ENCODE measurements at places on chromosomes 2 and 18.

DNA sequence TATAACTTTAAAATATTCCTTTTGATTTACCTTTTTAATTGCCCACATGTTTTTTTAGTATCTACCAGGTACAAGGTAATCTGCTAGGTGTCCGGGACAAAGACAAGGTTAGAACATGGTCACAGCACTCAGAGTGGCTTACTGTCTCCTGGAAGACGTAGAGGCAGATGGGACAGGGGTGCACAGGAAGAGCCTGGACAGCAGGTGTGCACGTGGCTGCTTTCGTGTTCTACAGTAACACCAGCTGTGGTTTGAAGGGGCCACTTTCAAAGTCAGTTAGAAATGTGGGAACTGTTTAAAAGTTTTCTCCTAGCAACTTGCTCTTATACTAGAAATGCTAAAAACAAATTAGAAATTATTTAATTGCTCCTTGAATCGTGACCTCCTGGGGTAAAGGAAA lies 102.9 kb upstream of the ALPP start:
- DNase-seq = no peak

DNA sequence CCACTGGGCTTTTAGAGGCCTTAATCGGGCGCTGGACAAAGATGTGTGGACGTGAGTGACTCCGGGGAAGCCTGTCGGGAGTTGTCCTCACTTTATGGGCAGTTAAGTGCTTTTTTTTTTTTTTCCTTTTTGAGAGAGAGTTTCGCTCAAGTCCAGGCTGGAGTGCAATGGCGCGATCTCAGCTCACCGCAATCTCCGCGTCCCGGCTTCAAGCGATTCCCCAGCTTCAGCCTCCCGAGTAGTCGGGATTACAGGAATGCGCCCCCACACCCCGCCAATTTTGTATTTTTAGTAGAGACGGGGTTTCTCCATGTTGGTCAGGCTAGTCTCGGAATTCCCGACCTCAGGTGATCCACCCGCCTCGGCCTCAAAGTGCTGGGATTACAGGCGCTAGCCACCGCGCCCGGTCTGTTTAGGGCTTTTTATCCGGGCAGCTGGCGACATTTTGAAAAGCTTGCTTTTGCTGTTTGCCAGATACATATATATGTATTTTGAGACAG lies 1.5 kb downstream of the MSH6 start:
- DNase-seq = no peak

GRCh38 chr2:239399921-239400595 lies 762 bp downstream of the HDAC4 start:
- DNase-seq = no peak

DNA sequence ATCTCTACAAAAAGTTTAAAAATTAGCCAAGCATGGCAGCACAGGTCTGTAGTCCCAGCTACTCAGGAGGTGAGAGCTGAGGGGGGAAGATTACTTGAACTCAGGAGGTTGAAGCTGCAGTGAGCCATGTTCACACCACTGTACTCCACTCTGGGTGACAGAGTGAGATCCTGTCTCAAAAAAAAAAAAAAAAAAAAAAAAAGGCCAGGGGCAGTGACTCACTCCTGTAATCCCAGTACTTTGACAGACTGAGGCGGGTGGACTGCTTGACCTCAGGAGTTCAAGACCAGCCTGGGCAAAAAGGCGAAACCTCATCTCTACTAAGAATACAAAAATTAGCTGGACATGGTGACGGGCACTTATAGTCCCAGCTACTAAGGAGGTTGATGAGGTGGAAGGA lies 37.0 kb downstream of the PUM2 start:
- no peak for DNase-seq

- DNase-seq = no peak
Measured at GRCh38 chr18:52462853-52463252, 122.9 kb downstream of the DCC start.

DNA sequence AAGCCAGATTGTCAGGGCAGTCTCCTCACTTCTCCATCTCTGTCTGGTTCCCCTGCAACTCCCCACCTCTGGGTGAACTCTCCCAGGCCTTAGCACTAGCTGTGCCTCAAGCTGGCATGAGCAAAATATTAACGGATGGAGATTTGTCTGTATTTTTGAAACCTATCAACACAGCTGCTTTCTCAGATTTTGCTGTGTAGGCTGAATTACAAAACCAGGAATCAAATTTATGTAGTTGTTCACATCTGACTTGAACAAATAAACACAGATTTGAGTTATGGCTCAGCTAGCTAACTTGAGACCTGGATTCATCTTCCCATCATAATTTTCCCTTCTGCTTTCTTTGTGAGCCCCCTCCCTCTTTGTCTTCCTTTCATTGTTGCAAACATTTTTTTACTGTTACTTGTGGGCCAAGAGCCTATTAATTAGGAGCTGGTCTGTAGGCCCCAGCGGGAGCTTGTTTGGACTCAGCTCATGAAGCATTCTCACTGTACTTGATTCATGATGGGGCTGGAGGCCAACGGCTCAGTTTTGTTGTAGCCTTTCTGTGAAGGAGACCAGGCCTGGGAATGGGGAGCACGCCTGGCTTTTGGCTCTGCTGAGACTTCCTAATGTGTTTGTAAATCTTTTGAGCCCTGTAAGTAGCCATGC lies 164.1 kb upstream of the GATA6 start:
- DNase-seq = no peak

DNA sequence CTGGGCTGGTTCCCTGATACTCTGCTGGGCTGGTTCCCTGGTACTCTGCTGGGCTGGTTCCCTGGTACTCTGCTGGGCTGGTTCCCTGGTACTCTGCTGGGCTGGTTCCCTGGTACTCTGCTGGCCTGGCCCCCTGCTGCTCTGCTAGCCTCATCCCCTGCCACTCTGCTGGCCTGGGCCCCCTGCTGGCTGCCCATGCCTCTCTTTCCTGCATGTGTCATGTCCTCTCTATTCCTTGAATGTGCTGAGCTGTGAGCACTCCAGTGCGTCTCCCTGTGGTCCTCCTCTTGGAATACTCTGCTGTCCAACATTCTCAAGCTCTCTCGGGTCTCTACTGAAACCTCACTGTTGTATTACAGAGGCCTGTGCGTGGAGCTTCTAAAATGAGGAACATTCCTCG lies 216.3 kb downstream of the RNF144A start:
- no peak for DNase-seq

DNA sequence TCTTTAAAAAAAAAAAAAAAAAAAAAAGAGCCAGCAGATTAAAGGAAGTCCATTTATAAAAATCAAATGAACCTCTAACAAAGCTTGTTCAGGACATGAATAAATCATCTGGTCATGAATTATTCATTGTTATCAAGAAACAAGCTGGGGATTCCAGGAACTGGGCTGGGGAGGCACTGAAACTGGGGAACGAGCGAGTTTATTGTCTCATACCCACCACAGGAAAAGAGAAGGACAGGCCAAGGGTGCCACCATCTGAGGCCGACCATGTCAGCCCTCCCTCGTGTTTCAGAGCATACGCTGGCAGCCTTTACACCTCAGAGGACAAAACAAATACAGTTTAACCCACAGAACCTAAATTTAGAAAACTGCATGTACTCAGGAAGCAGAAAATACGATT lies 164.2 kb downstream of the VWC2L start:
- DNase-seq = peak; percentile 44

GRCh38 chr2:68762665-68763064 lies 28.1 kb downstream of the ARHGAP25 start:
- no peak for DNase-seq

GRCh38 chr2:215060861-215061536 lies 77.4 kb downstream of the ABCA12 start:
- DNase-seq = no peak

DNA sequence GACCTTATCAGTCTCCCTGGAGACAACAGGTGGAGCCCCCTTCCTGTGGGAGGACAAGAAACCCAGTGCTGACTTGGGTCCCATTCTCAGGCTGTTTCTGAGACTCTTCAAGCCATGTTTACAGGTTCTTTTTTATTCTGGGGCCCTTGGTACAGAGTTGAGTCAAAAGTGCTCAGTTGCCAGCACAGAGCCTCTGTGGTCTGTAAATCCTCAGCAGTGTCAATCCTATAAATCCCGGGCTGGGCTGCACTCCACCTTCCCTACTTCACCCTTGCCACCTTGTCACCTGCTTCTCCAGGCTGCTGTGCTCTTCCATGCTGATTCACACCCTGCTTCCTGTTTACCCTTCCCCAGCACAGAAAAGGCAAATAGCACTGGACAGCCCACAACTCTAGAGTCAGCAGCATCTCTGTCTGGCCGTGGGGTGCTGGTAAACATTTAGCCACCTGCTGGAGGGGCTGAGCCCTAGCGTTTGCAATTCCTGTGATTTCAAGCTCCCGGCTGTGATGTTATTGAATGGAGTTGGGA lies 74.7 kb downstream of the TNFRSF11A start:
- DNase-seq = no peak

GRCh38 chr18:13369756-13370510 lies 151.4 kb downstream of the LDLRAD4 start:
- no peak for DNase-seq

DNA sequence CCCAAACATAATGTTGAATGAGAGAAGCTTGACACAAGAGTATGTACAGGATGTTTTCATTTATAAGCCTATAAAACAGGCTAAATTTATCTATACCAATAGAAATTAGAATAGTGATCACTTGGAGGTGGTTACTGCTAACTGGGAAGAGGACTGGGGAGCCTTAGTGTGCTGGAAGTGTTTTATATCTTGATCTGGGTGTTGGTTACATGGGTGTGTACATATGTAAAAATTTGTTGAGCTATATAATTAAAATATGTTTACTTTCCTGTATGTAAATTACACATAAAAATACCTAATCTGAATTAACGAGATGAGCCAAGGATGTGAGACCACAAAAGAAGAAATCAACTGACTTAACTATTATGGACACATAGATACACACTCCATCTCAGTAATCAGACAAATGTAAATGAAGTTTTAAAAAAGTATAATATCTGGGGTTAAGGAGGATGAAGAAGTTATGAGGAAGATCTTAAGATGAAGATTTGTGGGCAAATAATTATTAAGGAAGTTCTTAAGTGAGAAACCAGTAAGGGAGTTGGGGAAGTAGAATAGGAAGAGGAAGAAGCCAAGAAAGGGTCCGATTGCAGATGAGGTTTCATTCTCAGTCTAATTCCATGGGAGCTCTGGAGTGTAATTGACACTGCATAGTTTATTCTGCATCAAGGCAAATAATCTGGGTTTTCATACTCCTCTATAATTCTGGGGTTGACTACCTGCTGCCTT lies 32.3 kb upstream of the NABP1 start:
- DNase-seq = no peak

DNA sequence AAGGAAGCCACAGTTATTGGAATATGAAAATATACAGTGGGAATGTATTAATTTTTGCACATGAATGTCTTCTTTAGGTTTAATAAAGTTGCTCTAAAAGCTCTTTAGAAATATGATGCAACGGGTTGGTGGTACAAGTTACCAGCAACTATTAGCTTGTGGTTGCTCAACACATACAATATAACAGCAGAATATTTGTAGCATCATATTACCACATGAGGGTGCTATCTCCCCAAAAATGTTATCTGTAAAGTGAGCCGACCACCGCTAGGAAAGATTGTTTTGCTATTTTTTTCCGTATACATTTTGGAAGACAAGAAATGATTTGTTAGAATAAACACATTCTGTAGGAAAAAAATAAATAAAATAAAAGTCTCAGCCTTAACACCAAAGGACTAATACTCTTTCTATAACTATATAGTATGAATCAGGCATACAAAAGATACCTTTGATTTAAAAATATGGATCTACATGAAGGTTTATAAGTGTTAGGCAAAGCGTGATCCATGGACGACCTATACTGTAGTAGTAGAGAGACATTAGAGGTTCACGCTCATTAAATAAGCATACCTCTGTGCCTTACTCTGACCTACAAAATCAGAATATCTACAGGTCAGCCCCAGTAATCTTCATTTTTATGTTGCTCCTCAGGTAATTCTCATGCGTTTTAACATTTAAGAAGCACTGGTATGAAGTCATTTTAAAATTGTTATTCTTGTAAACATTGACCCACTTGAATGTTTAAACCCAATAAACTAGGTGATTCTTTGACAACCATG lies 1110.6 kb upstream of the ACVR2A start:
- peak; percentile 30 for DNase-seq

- no peak for DNase-seq
Measured at GRCh38 chr2:68689553-68690537, 44.8 kb upstream of the ARHGAP25 start.

GRCh38 chr2:215723631-215724011 lies 287.8 kb upstream of the FN1 start:
- no peak for DNase-seq

- no peak for DNase-seq
Measured at GRCh38 chr18:33232318-33232626, 208.2 kb downstream of the CCDC178 start.

DNA sequence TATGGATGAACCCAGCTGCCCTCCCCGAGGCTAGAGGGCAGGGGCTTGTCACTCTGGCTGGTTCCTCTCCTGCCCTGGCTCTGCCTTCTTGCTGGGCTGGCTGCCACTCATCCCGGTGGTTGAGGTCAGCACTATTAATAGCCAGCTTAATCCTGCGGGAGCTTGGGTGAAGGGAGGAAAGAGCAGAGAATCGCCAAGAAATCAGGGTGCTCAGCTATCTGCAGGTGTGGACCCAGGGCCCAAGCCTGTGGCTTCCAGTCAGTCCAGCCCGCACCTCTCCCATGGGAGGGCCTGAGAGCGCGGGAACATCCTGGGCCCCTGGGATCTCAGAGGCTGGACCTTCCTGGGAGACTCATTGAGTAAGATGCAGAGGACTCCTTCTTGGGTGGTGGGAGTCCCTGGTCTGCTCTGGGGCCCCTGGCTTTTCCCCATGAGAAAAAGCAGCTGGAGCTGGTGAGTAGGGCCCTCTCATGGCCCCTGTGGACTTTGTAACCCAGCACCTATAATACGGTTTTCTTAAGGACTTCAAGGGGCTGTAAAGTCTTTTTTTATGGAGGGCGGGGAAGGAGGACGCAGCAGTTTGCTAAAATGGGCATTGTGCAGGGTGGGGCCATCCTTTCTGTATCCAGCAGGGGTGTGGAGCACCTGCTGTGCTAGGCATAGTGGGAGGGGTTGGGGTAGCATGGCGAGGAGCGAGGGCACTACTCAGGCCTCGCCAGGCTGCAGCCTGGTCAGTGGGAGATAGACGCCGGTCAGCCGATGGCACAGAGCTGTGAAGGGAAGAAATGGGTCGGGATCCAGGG lies 27.4 kb upstream of the CNNM3 start:
- DNase-seq = no peak

- DNase-seq = no peak
Measured at GRCh38 chr2:46003903-46004473, 293.2 kb upstream of the EPAS1 start.

DNA sequence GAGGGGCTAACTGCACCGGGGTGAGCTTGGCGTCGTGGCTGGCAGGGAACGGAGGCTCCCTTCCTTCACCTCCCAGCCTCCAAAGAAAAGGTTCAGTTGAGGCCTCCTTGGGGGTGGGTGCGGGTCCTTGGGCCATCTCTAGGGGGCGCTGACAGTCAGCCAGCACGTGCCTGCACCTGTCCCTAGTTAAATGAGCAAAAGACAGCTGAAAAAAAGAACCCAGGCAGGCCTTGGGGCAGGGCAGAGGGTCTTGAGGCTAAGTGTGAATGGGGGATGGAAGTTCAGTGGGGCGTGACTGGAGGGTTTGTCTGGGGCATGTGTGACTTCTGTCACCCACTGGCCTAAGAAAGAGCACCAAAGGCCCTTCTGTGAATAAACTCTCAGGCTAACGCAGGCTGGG lies 56.4 kb downstream of the ZFP36L2 start:
- no peak for DNase-seq
